ENCODE measurements at places on chromosomes 6 and 20.

GRCh38 chr20:5821627-5822215 is 71.5 kb downstream of the SHLD1 start:
- no peak for DNase-seq

DNA sequence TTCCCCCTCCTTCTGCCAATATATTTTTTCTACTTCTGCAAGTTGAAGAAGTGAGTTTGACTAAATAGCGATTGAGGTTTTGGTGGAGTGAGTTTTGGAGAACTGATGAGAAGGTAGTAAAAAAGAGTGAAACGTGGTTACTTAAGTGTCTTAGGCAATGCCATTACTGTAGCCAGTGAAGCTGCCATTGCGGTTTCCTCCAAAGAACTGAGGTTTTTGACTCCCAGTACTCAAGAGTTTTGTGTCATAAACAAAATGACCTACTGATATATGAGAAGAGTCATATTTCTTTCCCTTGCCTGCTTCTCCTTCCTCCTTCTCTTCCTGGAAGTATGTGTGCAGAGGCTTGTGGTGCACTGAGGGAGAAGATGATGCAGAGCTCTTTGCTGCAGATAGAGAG is 554.5 kb upstream of the MAP3K7 start:
- DNase-seq = no peak

GRCh38 chr6:24571361-24571760 is 74.6 kb downstream of the KIAA0319 start:
- no peak for DNase-seq

GRCh38 chr20:31704225-31705119 is 18.2 kb downstream of the BCL2L1 start:
- peak; percentile 47 for DNase-seq

DNA sequence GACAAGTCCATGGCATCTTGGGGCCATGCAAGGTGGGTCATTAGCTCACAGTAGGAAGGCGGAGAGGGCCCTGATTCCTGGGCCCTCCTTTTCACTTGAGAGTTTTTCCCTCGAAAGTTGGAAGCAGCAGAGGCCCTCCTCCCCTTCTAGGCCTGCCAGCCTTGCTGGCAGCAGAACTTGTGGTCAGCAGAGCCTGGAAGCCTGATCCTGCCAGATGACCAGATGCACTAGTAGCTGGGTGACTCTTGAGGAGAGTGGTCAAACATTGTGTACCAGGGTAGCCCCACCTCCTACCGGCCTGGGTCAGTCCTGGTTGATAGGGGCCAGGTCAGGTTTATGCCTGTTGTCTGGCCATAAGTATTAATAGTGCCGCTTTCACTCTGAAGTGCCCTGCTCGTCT is 3.8 kb upstream of the HMGA1 start:
- peak; percentile 60 for DNase-seq

DNA sequence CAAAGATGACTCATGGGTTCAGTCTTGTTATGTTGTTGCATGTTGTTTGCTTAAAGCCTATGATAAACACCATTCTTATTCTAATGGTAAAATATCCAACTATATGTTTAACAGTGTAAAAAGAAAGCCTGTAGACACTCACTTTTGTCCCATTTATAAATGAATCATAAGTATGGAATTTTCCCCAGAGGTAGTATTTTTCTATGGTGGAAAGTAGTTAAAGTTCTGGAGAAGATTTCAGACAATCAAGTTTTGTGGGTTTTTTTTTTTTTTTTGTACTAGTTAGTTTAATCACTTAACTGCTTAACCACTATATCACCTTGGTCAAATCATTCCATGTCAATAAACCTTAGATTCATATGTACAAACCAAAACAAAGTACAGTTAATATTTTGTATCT is 35.8 kb downstream of the PTCHD4 start:
- DNase-seq = no peak

- DNase-seq = peak; percentile 69
These were observed 312.3 kb downstream of the TAF4 start for GRCh38 chr20:61753316-61753942.

DNA sequence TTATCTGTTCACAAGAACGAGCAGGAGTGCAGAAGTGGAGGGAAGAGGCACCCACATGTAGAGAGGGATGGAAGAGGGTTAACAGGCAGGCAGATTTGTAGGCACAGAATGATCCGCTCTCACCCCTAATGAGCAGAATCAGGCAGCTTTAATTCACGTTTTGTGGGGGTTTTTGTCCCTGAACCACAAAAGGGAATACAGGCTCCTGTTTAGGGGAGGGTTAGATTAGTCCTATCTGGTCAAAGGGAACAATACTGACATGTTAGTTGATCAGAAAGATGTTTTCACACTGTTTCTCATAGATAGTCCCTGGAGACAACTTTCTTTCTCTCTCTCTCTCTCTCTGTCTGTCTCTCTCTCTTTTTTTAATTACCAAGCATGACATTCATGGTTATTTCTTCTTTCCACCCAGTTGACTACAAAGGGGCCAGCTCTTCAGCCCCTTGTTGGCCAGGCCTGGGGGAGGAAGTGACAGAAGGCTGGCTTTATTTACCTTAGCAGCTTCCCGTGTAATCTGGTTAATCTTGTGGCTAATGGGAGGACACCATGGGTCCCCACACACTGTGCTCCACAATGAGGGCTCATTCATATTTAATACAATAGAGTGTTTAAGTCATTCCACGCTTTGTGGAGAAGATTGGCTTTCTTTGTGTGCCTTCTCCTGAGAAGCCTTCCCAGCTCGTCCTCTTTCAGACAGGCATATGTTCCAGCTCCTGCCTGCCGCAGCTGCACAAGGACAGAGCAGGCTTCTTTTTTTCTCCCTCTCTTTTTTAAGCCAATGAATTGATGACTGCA is 958.8 kb downstream of the TFAP2A start:
- no peak for DNase-seq
